ENCODE measurements at places on chromosomes 11 and 22.

DNA sequence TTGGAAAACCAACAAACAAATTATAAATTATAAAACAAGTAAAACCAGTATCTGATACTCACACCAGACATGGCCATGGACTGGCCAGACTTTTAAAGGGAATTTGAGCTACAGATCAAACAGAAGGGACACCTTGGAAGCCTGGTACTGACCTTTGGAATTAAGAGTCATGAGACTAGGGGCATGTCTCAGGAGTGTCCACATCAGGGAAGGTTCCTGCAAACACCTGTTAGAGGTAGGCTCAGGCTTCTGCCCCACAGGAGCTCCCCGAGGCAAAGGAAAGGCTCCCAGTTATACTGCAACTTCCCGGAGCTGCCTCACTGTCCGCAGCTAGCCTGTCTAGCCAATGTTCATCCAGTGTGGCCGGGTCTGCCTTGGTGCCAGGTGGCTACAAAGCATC lies 290.1 kb downstream of the BUD13 start:
- DNase-seq: no peak

DNA sequence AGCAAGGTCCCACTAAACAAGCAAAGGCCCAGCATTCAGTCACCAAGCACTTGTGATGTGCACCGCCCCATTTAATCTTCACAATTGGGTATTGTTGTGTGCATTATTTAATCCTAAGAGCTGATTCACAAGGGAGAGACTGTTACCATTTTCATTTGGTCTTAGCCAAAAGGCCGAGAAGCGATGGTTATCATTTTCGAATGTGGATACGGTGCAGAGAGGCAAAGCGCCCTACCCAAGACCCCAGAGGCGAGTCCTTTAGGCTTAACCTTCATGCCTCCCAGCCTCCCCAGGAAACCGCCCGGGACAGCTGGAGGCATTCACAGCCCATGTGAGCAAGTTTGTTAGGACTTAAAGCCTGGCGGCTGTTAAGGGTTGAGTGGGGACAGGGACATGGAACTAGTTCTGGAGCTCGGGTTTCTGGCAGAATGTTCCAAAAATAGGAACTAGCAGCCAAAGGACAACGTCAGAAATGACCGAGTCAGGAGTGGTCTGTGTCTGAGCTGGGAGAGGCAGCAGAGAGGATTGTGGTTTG lies 13.0 kb upstream of the UPK3A start:
- DNase-seq: no peak

GRCh38 chr11:19551457-19551856 lies 161.2 kb upstream of the NAV2 start:
- no peak for DNase-seq

DNA sequence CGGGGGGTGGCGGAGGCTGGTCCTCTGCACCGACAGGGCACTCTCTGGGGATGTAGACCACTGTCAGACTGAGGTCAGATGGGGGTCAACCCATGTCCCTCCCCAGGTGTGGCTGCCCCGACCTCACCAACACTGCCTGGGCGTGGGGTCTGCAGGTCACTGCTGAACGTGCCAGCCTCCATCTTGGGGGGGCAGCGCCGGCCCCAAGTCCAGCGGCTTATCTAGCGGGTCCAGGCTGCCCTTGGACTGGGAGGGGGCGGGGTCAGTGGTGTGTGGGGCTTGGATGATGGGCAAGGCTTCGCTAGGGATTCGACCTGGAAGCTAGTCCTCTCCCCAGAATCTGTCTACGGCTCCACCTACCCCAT lies 178.2 kb downstream of the IGLL1 start:
- no peak for DNase-seq

- DNase-seq: no peak
Measured at GRCh38 chr11:44755556-44756523, 29.1 kb downstream of the TSPAN18 start.

GRCh38 chr11:1060852-1061616 lies 13.6 kb upstream of the MUC2 start:
- no peak for DNase-seq

DNA sequence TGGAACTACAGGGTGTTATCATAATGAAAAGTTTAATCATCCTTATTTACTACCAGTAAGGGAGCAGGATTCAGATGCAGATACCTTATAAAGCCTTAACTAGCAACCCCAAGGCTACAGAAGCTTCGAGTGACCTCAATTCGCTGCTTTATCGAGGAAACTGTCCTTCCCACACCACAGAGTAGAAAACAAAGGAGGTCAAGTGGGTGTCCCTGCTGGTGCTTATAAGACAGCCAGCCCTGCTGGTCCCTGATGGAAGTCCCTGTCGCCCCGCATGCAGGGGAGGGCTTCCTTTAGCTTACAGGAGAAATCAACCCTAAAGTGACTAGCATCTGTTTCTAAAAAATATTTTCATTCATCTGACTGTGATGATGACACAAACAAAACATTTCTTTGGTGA lies 7.3 kb downstream of the MN1 start:
- no peak for DNase-seq

- no peak for DNase-seq
Measured at GRCh38 chr11:110857892-110858546, 145.8 kb upstream of the ARHGAP20 start.

DNA sequence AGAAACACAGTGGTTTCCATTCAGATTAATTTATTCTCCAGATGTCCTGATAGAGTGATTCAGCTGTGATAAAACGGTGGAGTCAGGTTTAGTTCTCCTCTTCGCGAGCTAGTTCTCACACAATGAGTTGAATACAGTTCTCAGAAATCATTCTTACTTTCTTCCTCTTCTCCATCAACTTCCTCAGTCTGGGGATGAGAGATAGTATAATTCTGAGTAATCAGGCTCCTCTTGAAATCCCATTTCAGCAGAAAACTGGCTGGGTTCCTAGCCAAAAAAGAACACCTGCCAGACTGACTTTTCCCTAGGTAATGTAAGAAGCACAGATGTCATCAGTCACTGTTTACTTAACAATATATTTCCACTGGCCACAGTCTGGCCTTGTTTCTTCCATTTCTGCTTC lies 76.7 kb downstream of the SVIP start:
- DNase-seq: no peak

DNA sequence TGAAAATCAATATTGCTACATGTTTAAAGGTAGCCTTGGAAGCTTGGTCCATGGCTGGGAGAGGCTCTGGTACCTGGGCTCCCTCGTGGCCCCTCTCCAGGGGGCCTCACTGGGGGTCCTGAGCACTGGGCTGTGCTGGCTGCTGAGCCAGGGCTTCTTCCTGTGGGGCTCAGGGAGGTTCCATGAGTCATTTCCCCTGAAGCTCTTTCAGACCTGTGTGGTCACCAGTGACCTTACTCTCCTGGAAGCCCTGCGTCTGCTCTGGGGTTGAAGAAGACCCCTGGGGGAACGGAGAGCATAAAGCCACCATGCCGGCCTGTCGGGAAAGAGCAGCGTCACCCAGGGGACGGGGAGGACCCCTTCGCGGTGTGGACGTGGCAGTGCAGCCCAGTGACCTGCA lies 389.0 kb downstream of the TBC1D22A start:
- DNase-seq: no peak

GRCh38 chr11:96744697-96745096 lies 354.9 kb downstream of the JRKL start:
- DNase-seq: no peak

DNA sequence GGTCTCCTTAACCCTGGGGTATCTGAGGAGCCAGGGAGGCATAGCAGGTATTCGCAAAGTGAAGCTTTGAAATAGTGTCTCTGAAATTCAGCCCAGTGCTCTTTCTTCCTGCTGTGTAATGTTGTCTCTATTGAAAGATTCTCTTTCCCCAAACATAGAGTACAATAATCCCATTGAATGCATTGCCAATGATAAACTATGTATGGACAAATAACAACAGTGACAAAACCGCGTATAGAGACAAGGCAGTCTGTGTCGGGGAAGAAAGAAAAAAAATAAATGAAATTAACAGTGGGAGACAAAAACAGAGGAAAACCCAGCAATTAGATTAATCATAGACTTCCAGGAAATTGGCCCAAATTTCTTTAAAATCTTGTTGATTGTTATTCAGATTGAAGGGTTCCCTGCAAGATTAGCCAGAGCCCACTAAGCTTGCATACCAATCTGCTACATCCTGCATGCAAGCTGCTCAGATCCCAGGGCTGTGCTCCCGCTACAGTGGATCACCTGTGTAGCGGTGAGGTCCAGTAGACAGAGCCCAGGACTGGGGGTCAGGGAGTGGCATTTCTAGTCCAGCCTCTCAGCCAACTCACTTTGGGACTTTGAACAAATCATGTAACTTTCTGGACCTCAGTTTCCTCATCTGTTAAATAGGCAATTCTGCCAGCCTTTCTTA lies 492.8 kb downstream of the INSC start:
- DNase-seq: no peak

DNA sequence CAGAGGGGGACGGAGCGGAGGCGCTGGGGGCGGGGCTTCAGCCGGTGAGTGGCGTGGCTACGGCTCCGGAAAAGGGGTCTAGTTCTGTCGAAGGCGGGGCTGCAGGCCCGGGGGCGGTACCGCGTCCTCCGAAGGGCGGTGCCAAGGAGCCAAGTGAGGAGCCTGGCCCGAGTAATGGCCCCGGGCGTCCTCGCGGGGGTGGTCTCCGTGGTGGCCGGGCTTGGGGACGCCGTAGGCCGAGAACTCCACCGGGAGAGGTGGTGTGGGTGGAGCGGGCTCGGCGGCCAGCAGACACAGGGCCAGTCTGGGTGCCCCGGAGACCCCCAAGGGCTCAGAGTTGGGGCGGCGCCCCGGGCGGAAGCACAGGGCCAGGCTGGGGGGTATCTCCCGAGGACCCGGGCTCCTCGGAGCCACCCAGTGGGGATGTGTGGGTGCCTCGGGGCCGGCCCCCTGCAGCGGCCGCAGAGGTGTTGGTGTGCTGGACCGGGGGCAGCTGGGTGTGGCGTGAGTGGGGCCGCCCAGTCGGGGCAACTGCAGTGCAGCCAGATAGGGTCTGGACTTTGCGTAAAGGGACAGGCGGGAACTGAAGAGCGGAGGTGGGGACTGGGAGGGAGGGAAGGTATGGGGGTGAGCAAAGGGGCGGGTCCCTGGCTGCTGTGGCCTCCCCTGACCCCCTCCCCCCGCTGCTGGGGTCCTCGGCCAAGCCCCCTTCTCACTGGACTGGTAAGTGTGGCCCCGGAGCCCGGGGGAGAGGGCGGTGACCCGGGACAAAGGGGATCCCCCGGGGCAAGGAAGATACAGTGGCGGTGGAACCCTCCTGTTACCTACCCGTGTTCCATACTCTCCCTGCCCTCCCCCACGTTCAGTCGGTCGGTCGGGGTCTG lies 838 bp downstream of the FKBP2 start:
- DNase-seq: peak; percentile 27

GRCh38 chr11:128261011-128261421 lies 326.3 kb downstream of the ETS1 start:
- no peak for DNase-seq

- DNase-seq: peak; percentile 30
Measured at GRCh38 chr11:75445315-75445953, 12.4 kb upstream of the KLHL35 start.

DNA sequence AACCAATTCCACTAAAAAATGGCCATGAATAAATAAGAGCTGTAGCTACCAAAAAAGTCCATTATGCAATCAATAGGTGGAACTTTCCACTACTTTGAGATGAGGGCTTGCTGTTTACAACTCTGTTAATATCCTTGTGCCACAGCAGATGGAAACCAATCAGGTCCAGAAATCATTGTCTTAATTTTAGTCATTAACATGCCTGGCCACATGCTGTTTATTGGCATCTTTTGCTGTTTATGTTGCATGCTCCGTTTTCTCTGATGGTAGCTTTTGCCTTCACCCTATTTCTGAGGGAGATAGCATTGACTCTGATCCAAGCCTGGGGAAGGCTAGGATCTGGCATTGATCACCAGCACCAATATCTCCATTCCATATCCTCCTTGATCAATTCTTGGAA lies 192.9 kb upstream of the SEZ6L start:
- no peak for DNase-seq

DNA sequence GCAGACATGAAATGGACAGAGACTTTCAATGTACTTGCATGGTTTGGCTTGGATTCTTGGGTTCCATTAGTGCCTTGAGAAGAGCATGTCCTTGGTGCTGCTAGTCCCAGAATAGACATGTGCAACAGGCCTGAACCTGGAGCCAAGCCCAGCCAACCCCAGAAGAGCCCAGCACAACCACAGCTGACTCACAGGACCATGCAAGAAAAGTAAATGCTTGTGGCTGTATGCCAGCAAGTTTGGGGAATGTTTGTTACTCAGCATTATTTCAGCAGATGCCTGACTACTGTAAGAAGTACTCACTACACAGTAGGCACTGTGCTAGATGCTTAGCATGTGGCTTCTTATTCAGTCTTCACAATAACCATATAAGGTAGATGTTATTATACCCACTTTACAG lies 39.2 kb upstream of the HMGXB4 start:
- no peak for DNase-seq

GRCh38 chr22:37218771-37219411 lies 6.6 kb upstream of the SSTR3 start:
- no peak for DNase-seq

DNA sequence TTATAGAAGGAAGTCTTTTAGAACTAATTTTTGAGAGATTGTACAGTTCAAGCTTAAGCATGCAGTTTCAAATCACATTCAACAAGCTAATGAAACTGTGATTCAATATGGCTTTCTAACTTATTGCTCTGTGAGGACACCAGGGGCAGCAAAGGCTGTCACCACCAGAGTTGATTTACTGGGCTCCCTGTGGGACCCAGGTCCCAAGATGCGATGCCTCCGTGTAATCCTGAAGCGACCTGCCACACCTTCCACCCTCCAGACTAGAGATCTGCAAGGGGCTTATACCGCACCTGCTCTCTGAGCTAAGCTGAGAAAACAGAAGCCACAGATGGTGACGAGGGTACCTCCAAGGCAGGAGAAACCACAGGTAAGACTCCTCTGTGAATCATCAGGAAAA lies 918 bp upstream of the OR51Q1 start:
- no peak for DNase-seq

- no peak for DNase-seq
Measured at GRCh38 chr11:29627541-29627940, 389.3 kb downstream of the KCNA4 start.

DNA sequence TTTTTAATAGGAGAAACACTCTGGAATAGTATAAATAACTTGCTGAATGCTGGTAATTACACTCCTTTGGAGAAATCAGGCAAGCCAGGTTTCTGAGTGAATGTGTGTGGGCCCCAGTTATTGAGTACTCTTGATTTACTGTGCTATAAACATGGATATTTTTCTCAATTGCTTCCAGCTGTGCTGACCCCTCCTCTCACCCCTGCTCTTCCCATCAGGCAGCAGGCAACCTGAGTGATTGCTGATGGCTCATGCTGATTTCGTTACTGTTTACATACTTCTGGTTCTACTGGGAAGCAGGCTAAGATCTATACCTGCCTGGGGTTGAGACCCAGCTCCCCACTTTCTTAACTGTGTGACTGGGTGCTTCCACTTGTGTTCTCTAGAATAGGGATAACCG lies 68.5 kb downstream of the DHCR7 start:
- DNase-seq: no peak

DNA sequence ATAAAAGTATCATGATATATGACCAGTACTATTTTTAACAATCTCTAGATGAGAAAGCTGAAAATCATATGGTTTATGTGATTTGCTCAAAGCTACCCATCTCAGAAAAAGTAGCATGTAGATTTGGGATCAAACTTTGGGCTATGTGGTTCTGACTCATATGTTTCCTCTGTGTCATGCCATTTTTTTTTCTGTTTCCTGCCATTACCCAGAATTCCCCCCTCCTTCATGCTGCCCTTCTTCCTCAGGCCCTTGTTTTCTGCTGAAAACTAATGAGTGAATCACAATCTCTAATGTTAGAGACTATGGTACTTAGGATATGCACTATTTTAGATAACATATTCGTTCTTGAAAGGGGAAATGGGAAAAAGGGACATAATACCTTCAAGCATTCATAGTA lies 80.7 kb downstream of the JRKL start:
- DNase-seq: no peak

Measured in NCI-H748 treated with DMSO at 0.1 percent for 48 hours (cell line).